Activated naive CD4-positive, alpha-beta T cell treated with anti-CD3 and anti-CD28 coated beads, Interleukin-2, amount 10 ng/mL, durations not matched to agents 7 days and 5 days (primary cell): ENCODE measurements at places on chromosomes 2 and 18.

- DNase-seq = no peak
Measured at GRCh38 chr2:237734905-237735623, 63.5 kb upstream of the RBM44 start.

DNA sequence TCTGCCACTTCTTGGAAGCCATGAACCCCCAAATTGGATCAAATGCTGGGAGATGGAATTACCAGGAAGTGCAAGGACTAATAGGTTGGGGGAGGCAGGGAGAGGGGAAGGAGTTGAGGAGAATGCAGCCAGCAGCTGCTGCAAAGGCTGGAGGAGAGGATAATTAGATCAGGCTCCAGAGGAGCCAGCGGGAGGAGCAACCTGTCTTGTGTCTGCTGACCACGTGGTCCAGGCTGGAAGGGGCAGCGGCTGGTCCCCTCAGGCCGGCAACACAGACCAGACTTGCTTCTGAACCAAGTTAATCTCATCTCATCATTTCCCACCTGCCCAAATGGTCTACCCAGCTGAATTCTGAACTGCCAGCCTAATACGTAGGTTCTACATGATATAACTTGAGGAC lies 68.3 kb downstream of the MRO start:
- no peak for DNase-seq

- no peak for DNase-seq
Measured at GRCh38 chr2:161316701-161317100, 8.5 kb downstream of the PSMD14 start.

GRCh38 chr2:177742851-177743250 lies 329.7 kb downstream of the PDE11A start:
- DNase-seq = no peak

DNA sequence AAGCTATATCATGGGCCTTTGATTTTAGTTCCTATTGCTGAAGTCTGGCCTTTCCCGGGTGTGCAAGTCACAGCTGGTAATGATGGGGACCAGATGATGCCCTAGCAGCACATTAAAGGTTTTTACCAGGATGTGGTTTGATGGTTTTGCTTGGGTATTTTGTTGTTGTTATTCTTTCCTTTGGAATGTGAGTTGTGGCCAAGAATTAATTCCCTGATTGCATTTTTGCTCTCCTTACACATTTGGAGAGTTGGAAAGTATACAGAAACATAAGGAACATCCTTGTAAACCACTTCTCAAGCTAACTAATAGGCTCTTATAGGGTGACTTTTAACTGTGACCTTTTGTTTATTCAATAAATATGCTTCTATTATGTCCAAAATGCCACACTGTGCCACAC lies 154.1 kb upstream of the MMADHC start:
- no peak for DNase-seq

GRCh38 chr2:172535119-172535518 lies 20.8 kb upstream of the PDK1 start:
- no peak for DNase-seq

- DNase-seq = peak; percentile 35
Measured at GRCh38 chr2:88751768-88752167, 60.3 kb downstream of the RPIA start.
